ENCODE measurements at places on chromosomes 6 and 20. TPM values are rescaled to one million over a fixed set of nuclear protein-coding genes. Genes with fewer than 3 reads are reported as not detected.

DNA sequence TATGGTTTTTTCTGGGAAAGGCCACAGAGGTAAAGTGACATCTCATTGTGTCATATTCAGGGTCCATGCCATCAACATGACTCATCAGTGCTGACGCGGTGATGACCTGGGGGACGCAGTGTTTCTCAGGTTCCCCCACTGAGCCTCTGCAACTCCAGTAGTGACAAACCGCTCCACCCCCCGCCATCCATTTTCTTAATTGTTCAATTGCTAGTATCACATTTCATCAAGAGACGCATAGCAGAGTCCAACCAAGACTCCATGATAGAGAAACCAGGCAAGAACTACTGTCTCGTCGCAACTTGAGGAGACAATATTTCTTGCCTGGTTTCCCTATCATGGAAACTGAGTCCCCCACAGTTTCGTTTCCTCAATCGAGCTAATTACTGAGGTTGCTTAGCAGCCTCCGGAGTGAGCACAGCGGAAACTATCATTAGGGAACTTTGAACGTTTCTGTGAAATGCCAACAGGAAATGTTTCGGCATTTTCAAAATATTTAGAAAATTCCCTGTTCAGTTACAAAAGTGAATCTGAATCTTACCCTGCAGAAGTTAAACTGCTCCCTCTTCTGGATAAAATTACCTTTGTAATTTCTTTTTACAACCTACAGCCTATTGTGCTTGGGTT lies 12.2 kb upstream of the SERPINB1 start:
- DNase-seq = no peak

DNA sequence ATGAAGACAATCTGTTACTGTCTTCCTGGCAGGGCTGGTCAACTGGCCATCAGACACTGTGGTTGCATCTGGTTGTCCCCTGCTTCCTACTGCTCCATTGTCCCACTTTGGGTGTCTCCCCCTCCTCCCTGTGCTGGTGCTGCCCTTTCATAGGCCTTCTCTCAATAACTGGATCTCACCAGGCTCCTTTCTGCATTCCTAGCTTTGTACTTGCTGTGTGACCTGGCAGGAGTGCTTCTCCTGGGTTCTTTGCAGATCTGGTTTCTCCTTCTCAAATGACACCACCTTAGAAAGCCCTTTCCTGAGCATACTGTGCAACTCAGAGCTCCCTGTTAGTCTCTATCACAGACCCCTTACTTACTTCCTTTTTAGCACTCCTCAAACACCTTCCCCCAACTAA lies 223.0 kb downstream of the BCKDHB start:
- no peak for DNase-seq

The PRR18 gene
- polyA plus RNA-seq = not detected

DNA sequence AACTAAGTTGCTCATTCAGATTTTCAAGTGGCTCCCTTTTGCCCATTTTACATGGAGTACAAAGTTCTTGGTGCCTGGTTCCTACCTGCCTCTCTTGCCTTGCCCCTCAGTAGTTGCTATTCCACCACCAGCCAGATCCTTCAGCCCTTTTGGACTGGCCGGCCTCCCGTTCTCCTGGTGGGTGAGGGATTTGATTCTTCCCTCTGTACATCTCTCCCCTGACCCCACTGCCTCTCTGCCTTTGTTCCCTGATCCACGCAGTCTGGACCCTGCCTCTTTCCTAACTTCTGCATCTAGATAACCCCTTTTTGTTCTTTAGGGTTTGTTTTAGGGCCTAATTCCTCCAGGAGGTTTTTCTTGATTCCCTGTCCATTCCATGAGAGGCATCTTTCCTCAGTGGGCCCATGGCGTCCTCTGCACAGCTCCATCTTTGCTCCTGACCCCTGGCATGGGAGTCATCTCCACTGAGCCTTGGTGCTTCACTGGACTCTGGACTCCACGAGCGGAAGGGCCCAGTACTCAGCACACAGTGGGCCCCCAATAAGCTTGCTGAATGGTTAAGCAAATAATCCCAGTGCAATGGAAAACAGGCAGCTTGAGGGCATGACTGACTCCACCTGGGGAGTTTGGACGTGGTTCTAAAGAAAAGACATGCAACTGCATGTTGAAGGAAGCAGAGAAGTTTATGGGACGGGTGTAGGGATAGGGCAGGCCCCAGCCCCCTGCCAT lies 309.3 kb upstream of the SUPT3H start:
- no peak for DNase-seq

DNA sequence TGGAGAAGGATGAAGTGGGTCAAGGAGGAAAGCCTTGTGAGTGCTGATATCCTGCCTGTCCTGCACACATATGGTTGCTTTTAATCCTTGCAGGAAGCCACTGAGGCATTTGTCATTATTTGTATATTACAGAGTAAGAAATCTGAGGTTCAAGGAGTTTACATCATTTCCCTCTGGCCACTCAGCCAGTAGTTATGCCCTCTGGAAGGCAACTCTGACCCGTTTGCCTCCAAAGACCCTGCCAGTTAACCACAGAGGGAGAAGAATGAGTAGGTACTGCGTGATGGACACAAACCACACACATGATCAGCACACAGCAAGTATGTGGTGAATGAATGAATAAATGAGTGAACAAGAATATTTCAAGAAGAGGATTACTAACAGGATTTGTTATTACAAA lies 7.9 kb upstream of the FAM210B start:
- no peak for DNase-seq

The GLP1R gene
- 1.6 TPM for polyA plus RNA-seq

The RFX6 gene
- polyA plus RNA-seq = not detected

The FAM83C gene
- polyA plus RNA-seq = not detected

DNA sequence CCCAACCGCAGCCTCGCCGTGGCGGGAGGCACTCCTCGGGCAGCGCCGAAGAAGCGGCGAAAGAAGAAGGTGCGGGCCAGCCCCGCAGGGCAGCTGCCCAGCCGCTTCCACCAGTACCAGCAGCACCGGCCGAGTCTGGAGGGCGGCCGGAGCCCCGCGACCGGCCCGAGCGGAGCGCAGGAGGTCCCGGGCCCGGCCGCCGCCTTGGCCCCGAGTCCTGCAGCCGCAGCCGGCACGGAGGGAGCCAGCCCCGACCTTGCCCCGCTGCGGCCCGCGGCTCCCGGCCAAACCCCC lies 525 bp downstream of the PNRC1 start:
- no peak for DNase-seq

DNA sequence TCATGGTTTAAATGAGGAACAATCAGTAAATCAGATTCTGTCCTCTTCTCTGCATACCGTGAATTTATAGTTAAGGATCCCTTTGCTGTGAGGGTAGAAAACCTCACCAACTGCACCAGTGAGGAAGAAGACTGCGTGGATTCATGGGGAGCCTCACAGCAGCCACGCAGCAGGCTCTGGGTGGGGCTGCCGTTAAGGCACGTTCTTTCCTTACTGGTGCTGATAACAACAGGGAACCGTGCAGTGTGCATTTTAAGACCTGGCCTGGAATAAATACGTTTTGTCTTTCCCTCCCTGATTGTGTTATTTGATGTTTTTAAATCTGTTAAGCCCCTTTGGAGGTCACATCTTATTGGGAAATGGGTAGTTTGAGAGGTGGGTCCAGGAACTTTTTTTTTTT lies 17.6 kb upstream of the MYLK2 start:
- no peak for DNase-seq

- DNase-seq = no peak
These were observed 2.1 kb upstream of the BMP7 start for GRCh38 chr20:57268399-57269076.

The CLPSL1 gene
- polyA plus RNA-seq = not detected

DNA sequence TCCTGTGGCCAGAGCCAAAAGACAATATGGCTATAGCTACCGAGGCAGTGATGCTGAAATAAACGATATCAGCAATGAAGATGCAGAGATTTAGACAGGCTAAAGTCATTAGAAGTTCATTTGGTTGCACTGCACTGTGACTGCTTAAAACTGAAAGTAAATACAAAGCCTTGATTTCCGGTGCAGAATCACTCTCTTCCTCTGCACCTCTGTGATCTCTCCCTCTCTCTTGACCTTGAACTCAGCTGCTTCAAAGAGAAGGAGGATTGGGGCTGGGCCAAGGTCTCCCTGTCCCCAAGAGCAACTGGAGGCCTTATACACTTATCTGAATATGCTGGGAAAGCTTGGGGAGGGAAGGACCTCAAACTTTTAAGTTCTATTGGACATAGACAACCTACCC lies 34.6 kb upstream of the SPACA1 start:
- no peak for DNase-seq

The NNAT gene
- 1.1 TPM for polyA plus RNA-seq

The PEX3 gene
- polyA plus RNA-seq = 6.4 TPM

All from heart left ventricle (tissue), 16 donors.